ENCODE measurements at places on chromosomes 11 and 22.

DNA sequence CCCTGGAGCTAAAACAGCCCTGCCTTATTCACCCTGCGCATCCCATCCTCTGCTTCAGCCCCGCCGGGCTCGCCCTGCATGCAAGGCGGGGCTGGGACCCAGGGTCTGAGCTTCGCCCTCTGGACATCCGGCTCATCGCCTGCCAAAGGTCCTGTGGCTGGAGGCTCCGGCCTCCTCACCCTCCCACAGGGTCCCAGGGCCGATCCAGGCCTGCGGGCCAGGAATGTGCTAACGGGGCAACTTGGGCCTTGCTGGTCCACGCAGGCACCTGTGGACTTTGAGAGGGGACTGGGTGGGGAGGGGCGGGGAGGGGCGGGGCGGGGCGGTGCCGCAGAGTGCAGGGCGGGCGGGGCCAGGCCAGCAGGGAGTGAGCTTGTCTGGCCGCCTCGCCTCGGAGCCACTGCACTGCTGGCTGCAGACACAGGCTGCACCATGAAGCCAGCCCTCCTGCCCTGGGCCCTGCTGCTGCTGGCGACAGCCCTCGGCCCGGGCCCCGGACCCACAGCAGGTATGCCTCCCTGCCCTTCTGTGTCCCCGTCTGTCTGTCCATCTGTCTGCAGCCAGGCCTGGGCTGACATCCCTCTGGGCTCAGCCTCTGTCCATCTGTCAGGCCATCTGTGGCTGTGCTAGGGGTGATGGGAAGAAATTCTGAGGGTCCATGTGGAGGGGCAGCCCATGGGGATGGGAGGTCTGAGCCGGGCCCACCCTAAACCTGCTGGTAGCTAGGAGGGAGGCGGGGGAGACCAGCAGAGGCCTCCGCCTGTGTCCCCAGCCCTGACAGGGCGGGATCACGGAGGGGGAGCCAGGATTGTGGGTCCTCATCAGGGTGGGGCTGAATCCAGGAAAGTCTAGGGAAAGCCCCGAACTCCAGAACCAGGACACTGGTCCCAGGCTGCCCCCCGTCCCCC is at the start of gene SUSD2:
SUSD2 (plus strand) TSS at position 400 of the 908 bp plus-strand sequence; CDS start at position 433, 33 bp downstream.
- DNase-seq, result no peak

DNA sequence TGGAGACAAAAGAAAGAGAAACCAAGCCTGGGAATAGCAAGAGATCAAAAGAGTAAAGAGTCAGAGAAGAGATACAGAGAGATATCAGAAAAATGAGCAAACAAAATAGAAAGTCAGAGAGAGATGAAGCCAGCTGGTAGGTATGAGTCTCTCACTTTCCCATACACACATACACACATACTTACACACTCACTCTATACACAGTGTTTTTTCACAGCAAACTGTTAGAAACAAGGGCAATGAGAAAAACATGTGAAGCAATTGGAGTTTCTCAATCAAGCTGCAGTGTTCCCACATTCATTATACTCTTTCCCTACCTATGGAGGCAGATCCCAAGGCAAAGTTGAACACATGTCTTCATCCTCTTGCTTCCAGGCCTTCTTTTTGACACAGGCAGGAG is 2.6 kb upstream of the NLRP10 start:
- DNase-seq, result no peak

DNA sequence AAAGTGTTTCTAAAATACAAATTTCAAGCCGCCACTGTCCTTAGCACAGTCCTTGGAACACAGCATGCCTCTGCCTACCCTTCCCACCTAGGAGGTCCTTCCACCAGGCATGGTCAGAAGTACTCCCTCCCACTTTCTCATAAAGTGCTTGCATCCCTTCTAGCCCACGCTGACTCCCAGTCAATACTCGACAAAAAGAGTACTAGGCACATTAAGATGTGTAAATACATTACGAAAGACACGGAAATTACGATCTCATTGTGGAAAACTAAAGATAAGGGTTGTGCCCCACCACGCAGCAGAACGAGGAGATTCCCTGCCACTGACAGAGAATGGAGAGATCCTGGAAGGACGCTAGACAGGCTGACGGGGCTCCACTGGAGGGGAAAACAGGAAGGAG is 13.5 kb downstream of the CHKA start:
- DNase-seq, result no peak

DNA sequence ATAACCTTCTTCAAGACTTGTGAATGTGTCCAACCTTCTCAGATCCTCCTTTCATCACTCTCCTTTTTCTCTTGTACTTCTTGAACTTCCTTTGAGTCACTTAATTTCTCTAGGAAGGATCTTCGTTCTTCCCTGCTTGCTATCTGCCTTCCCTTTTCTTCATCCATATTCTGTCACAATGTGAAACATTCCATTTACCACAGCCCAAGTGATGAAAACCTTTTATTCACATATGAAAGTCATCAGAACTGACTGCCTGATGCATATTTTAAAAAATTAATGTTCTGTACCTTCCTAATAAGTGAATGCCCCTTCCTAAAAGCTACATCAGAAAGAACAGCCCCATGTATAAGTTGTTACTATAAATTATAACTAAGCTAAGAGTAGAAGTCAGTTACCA is 520.4 kb upstream of the LUZP2 start:
- DNase-seq, result no peak

GRCh38 chr11:65651339-65651588 is 11.5 kb downstream of the RELA start:
- no peak for DNase-seq

DNA sequence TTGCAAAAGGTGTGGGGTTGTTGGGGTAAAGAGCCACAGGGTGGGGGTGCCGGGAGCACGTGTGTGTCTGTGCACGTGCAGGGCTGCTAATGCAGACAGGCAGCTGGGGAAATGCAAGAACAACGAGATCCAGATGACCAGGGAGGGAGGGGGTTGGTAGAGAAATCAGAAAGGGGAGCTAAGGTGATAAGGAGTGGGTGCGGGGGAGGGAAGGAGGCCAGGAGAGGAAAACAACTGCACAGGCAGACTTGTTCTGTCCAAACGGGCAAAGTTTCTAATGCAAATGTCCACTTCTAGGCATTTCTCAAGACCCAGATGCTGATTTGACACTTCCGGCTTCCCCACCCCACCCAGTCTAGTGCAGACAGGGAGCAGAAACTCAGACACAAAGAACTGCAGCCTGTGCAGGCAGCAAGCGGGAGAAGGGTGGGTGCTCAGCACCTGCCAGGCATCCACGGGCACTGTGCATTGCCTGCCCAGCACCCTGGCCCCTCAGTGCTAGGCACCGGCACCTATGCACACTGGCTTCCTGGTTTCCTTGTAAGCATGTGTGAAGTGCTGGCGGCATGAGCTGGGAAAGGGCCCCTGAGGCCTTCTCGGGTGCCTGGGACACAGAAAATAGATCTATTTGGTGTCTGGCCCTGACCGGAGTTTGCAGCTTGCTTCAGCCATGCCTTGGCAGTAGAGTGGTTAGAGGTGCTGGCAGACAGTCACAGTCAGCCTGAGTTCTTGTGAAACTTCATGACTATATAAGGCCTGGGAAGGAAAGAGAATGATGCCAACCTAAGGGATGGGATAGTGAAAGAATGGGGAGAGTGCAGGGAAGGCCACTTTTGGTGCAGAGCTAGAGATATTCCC is 220.1 kb upstream of the SORL1-AS1 start:
- no peak for DNase-seq

GRCh38 chr22:22934543-22935055 is 47.0 kb downstream of the IGLL5 start:
- DNase-seq, result no peak
